A549 treated with dexamethasone at 1 μM for 4 hours (cell line): ENCODE measurements at places on chromosomes 5 and 9. TPM values are rescaled to one million over a fixed set of nuclear protein-coding genes. Genes with fewer than 3 reads are reported as not detected.

The ADGRV1 gene
- total RNA-seq: 0.45 to 0.84 TPM (median 0.65 TPM) in 5 replicates

The IQGAP2 gene
- 1.9 to 3.1 TPM (median 2.5 TPM) in 5 replicates for total RNA-seq

The PDE6A gene
- 0.20 to 0.32 TPM (median 0.30 TPM) in 5 replicates for total RNA-seq

The TRAF1 gene
- total RNA-seq: 1.4 to 2.1 TPM (median 1.7 TPM) in 5 replicates
